ENCODE measurements at places on chromosomes 5 and 9.

GRCh38 chr9:120510816-120511215 is 69.2 kb downstream of the CDK5RAP2 start:
- no peak for DNase-seq

DNA sequence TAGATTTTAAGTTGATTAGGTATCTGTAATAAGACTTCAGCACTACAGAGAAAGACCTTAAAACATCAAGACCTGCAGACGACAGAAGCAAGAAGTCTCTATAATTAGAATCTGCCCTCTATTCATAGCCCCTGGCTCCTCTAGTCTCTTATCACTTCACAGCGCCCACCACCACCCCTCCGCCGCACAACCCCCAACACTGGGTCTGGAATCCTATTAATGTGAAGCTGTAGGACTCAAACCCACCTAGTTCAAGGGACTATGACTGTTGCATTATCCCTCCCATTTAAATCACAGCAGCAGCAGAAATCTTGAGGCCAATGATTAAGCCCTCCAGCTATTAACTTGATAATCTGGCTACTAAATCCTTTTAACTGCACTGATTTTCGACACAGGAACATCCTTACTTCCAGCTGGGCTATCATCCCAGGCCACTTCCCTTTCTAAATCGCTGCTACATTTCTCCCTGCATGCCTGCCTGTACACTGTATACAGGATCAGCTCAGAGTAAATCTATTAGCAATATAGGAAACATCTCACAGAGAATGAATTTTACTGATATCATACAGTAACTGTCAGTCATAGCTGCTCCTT is 159.5 kb upstream of the GRAMD2B start:
- DNase-seq = no peak

- no peak for DNase-seq
These were observed 173.1 kb downstream of the PLPPR1 start for GRCh38 chr9:101201630-101202029.

GRCh38 chr5:135697959-135698345 is 119.2 kb upstream of the CXCL14 start:
- DNase-seq = no peak

DNA sequence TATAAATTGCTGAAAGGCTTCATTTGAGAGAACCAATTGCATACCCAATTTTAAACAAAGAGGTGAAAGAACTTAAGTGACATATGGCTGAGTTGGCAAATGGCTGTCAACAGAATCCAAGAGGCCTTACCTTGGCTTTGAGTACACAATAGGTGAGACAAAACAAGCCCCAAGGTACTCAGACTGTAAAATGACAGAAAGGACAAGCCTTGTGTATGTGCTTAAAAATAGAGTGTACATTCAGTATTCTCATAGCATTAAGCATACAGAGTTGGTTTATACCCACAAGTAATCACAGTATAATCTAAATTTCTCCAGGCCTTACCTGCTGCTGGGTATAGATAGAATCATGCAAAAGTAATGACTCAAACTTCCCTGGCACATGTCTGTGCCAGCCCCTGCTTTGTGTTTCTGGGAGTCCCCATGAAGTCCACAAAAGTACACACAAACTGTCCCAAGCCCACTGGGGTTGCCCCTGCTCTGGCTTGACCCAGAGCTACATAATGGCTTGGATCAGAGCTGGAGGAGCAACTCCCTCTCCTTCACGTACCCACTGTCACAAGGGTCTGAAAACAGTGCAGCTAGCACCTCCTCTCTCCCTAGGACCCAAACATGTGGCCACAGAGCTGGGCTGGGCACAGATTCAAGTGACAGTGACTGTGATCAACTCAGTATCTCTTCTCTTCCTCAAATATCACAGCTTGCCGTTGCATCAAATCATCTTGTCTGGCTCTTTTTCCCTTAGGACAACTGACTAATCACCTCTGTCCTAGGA is 250.8 kb downstream of the ENC1 start:
- no peak for DNase-seq

GRCh38 chr5:90878081-90878480 is 319.5 kb downstream of the ADGRV1 start:
- no peak for DNase-seq

- DNase-seq = no peak
These were observed 453.3 kb downstream of the DIRAS2 start for GRCh38 chr9:90189306-90189705.

- no peak for DNase-seq
These were observed 757 bp downstream of the CDC26 start for GRCh38 chr9:113274474-113275156.
